Erythroblast (primary cell): ENCODE measurements at places on chromosomes 12 and 14.
A peak's percentile ranks its signal among the peaks of the same experiment; 100 is the strongest.

- no peak for DNase-seq
These were observed 131.2 kb downstream of the KCNH5 start for GRCh38 chr14:62914025-62914424.

DNA sequence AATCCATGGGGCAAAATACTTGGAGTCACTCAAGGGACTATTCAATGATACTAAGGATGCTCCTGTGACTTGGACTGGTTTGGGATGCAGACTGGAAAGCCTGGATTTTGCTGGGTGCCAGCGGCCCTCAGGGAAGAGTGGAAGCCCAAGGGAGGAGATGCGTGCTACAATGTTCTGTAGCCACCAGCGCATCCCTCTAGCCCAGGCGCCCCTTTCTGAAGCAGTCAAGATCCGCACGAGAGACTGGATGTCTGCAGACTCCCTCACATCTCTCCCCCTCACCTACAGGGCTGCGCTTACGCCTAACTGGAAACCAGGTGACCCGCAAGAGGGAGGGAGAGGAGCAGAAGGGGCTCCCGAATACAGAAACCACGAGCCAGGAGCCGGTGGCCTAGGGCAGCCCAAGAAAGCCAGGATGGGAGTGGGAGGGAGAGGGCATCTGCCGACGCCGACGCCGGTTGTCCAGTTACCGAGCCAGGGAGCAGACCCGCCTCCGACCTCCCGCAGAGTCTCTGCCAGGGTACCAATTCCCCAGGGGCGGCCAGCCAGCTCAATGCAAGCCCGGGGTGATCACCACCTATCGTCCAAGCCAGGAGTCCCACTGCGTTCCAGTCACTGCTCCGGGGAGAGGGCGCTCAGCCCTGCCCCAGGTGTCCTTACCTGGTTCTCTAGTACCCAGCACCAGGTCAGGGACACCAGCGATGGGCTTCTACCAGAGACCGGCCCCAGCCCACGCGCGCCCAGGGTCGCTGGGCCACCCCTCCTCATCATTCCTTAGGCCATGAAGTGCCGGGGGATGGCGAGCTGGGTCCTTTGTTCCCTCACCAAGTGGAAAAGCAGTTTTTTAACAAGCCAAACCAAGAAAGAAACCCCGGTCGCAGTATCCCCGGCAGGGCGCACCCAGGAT is 1.2 kb downstream of the NTN4 start:
- no peak for DNase-seq

GRCh38 chr12:132754160-132754932 is 7.3 kb downstream of the ANKLE2 start:
- DNase-seq = peak; percentile 22

DNA sequence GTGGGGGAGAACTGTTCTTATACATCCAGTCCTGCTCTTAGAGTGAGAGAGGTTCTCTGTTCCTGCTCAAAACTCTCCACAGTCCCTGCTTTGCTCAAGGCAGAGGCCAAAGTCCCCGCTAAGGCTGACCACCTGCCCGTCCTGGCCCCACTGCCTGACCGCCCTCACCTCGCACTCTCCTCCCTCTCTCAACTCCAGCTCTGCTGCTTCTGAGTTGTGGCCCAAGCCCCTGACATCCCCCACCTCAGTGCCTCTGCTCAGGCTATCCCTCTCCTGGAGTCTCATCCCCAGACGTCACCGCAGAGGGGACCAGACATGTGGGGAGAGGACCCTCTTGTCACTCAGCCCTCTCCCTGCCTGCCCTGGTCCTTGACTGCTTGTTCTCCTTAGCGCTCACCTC is 110.6 kb downstream of the CALM1 start:
- DNase-seq = no peak

GRCh38 chr14:91035855-91036254 is 24.6 kb downstream of the RPS6KA5 start:
- no peak for DNase-seq

DNA sequence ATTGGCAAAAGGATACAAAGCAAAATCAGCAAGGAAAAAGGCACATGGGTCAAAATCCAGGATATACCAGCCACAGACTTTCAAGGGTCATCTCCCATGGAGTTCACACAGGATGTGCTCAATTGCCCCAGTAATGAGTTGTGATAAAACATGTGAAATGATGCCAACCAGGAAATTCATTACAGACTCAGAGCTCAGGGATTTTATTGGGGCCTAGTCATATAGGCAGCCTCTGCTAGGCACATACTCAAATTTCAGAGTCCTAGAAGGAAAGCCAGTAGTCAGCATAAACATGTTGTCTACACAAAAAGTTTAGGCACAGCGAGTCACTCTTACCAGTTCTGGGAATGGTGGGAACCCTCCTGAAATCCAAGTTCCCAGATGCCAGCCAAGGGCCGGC is 64.4 kb upstream of the OSBPL8 start:
- no peak for DNase-seq

DNA sequence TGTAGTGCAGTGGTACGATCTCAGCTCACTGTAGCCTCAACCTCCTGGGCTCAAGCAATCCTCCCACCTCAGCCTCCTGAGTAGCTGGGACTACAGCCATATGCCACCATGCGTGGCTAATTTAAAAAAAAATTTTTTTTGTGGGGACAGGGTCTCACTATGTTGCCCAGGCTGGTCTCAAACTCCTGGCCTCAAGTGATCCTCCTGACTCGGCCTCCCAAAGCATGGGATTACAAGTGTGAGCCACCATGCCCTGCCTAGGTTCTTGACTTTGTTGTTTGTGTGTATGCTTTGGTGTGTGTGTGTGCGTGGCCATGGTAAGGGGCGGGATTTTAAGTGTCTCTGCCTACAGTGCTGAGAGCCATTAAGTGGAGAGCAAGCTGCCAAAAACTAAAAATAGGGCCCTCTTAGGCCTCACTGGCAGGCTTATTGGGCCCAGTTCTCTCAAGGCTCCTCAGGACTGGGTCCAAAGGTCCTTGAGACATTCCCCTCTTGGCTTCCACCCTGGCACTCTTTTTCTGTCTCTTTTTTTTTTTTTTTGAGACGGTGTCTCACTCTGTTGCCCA is 5.1 kb downstream of the COX14 start:
- DNase-seq = no peak

GRCh38 chr14:85534458-85535293 is 4.7 kb downstream of the FLRT2 start:
- no peak for DNase-seq

GRCh38 chr12:6941267-6941666 is 2.3 kb upstream of the RNU7-1 start:
- DNase-seq = no peak

DNA sequence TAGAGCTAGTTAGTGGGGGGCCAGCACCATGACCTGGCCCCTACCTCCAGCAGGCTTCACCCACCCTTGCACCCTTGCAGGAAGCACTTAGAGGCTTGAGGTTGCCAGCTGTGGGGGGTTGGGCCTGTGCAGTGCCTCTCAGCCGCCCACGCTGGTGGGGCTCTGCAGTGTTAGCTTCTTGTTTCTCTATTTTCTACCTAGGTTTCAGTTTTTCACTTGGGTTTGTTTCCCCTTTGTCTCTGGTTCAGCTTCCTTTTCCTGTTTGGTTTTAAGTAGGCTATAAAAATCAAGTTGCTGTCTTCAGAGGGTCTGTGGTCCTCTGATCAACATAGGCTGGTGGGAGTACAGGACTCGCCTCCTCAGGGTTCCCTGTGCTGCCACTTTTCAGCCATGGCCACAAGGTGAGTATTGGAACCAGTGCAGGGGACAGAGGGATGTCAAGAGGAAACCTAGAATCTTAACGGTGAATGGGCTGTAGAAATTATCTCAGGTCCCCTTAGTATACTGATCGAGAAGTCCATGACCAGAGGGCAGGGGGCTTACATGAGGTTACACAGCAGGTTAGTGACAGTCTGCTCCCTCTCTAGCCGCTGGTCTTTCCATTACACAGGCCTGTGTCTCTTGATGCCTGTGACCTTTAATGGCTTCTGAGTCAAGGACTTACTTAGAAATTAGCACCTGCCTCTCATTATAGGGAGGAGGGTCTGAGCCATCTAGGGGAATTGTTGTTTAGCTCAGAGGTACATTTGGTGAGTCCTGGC is at the start of gene EVL:
EVL (plus strand) TSS at position 312 of the 761 bp plus-strand sequence; CDS start at position 391, 79 bp downstream.
- peak; percentile 25 for DNase-seq

DNA sequence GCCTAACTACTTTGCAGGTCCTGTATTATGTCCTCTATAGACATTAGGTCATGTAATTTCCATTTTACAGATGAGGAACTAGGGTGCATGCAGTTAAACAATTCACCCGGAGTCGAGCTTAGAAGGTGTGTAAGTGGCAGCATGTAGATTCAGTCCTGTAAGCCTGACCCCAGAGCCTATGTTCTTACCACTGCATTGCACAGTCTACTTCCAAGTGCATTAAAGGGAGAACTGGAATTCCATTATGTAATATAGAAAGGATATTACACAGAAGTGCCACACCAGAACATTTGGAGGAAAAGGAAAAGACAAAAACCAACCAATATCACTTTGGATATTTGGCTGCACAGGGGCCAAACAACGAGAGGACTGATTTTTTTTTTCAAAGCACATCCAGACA is 1.2 kb downstream of the GLT8D2 start:
- no peak for DNase-seq

GRCh38 chr12:31238764-31239387 is 87.1 kb downstream of the SINHCAF start:
- peak; percentile 66 for DNase-seq

DNA sequence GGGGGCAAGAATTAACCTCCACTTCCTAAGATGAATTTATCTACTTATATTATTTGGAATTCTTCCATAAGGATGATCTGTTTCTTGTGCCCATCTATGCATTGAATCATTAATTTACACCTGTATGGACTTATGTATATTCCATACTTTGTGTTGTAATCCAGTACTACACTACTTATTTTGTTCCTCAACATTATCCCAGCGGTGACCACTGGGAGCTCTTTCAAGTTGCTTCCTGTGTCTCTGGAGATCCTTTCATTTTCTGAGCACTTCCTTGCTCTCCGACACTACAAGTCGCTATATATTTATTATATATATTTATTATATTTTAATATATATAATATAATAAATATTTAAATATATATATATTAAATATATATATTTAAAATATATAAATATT is 54.9 kb upstream of the SCN8A start:
- DNase-seq = no peak

DNA sequence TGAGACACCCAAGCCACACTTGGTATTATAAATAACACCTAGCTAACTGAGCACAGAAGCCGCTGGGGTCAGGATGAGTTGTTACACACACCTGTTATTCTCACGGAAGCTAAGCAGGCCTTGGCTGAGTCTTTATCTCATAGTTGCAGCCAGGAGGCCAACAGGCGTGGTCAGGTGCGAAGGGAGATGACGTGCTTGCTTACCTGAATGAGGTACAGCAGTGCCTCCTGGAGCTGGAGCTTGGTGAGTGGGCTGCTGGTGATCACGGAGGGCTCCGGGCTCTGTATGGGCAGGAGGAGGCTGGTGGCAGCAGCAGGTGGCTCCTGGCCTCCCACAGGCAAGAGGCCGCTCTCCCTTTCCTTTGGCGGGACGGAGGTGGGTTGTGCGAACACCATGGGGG is 30.4 kb upstream of the CACNA2D4 start:
- no peak for DNase-seq

- no peak for DNase-seq
These were observed 59.1 kb downstream of the DUSP16 start for GRCh38 chr12:12503384-12504078.

DNA sequence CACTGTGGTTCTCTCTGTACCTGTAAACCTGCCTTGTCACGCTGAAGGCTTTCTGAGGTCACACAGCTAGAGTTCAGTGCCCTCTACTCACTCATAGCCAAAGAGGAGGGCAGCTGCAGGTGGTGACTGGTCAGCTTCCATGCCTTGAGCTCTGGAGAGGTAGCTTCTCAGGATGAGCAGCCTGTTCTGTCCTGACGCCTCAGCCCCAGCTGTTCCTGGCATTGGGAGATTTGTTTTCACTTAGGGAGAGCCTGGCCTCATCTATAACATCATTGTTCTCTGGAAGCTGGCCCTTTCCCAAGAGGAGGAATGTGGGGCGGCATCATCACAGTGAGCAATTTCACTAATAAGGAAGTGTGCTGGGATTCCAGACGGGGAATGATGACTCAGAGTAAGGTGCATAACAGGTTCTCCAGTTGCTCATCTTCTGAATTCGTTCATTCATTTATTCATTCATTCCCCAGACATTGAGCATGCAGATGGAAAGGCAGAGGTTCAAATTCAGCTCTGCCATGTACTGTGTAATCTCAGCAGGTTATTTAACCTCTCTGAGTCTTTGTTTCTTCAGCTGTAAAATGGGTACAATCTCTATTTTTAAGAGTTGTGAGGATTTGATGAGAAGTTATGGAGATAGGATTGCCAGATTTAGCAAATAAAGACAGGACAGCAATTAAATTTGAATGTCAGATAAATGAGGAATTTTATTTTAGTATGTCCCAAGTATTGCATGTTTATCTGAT is 255.8 kb upstream of the CRY1 start:
- DNase-seq = no peak

- DNase-seq = no peak
These were observed 42.9 kb upstream of the ANKS1B start for GRCh38 chr12:100027671-100028070.

DNA sequence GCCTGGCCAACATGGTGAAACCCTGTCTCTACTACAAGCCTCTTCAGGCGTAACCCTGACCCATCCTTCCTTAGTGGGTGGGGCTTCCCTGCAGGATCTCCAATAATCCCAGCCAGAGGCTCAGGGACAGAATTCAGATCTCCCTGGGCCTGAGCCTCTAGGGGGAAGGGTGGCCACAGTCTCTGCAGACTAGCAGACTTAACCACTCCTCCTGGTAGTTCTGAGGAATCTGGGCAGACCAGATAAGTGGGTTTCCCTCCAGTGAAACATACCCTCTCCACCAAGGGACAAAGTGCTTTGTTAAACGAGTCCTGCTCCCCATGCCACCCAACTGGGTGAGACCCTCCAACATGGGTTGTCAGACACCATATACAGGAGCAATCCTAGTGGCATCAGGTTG is 36.6 kb upstream of the TRIM9 start:
- no peak for DNase-seq

DNA sequence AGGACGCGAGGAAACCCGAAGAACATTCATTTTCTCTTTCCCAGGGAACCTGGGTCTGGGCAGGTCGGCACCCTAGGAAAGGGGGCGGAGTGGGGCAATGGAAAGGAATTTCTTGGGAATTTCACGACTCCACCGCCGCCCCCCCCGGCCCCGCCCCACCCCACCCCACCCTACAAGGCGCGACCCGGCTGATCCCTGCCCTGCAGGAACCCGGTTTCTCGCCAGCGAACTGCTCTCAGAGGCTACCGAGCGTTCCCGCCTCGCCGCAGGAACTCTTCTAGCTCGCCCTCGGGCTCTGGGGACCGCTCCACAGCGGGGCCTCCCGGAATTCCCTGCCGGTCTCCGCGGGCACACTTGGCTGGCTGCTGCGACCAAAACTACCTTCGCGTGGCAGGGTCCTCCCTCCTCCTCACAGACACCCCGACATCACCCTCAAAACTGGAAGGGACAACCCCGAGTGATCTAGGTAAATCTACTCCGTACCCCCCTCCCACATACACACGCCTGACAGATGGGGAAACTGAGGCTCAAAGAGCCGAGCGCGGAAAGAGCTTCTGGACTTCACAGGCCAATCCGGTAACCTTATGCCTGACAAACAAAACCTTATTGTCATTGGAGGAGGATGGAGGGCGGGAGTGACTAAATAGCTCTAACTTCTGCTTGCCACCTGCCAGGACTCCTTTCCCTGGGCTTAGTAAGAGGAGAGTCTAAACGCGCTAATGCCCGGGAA is 785 bp upstream of the ACTN1 start:
- DNase-seq = no peak

- DNase-seq = no peak
These were observed 4.3 kb downstream of the MDM1 start for GRCh38 chr12:68327896-68328295.

- no peak for DNase-seq
These were observed 16.7 kb downstream of the CHGA start for GRCh38 chr14:92939699-92940098.

GRCh38 chr12:90510948-90511347 is 444.0 kb downstream of the CCER1 start:
- DNase-seq = no peak

- no peak for DNase-seq
These were observed 579 bp upstream of the BLOC1S1 start for GRCh38 chr12:55715169-55715764.
